ENCODE measurements at places on chromosomes 7 and 10.

GRCh38 chr7:7271094-7271874 lies 88.9 kb downstream of the C1GALT1 start:
- DNase-seq = no peak

- no peak for DNase-seq
Observed at GRCh38 chr10:130924138-130924819, 387.2 kb downstream of the TCERG1L start.

- DNase-seq = no peak
Observed at GRCh38 chr7:96084881-96085553, 236.9 kb downstream of the SLC25A13 start.

DNA sequence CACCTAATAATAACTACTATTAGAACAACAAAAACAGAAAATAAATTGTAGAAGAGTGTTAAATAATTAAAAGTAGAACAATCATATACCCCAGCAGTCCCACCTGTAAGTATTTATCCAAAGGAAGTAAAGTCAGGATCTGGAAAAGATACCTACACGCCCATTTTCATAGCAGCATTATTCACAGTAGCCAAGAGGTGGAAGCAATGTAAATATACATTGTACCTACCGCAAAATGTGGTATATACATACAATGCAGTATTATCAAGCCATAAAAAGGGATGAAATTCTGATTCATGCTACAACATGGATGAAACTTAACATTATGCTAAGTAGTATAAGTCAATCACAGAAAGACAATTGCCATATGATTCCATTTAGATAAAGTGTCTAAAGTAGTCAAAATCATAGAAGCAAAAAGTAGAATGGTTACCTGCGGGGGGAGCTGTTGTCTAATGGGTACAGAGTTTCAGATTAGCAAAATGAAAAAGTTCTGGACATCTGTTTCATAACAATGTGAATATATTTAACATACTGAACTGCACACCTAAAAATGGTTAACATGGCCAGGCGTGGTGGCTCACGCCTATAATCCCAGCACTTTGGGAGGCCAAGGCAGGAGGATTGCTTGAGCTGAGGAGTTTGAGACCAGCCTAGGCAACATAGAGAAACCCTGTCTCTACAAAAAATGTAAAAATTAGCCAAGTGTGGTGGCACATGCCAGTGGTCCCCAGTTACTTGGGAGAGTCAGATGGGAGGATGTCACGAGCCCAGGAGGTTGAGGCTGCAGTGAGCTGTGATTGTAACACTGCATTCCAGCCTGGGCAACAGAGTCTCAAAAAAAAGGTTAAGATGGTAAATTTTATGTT lies 6.0 kb upstream of the TMED4 start:
- DNase-seq = peak; percentile 53

DNA sequence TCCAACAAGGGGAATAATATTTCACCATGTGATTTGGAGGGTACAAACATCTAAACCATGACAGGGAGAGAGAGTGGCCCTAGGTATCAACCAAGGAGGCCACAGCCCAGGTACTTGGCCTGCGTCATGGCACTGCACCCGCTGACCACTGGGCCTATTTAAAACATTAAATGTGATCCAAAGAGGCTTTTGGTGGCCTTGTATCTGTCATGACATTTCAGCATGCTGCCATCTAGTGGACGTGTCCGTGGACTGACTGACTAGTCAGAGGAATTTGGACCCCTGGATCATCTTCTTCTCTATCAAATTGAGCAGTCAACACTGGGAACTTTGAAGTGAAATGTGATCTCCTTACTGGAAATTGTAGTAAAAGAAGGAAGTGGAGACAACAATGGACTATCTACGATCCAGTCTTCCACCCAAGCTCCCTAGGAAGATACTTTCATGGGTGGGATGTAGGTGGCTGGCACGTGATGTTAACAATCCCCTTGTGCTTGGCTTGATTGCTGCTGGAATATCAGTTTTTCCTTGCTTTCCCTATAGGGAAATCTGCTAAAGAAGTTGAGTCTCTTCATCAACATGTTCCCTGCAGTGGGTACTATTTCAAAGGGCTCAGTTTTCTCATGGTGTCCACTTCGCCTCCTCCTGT lies 24.6 kb upstream of the ITGA8 start:
- no peak for DNase-seq

- no peak for DNase-seq
Observed at GRCh38 chr7:17095931-17096330, 202.5 kb upstream of the AHR start.

DNA sequence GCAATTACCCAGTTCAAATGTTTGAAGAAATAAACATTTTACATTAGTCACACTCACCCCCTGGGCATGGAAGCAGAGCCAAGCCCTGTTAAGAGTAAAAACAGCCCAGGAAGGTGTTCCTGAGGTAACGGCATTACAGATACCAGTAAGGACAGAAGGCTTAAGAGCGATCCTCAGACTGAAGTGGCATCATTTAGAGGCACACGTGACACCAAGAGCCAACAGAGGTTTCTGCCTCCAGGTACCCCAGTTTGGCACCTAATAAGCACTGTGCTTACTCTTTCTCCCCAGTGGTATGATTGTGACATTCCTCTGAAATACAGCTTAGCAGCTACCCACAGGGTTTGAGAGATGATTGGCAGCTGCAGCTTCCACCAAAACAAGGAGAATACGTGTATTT lies 17.2 kb downstream of the MMS19 start:
- no peak for DNase-seq

- no peak for DNase-seq
Observed at GRCh38 chr10:122220736-122221135, 50.4 kb upstream of the BTBD16 start.

- no peak for DNase-seq
Observed at GRCh38 chr10:74330646-74331045, 179.6 kb downstream of the ADK start.

DNA sequence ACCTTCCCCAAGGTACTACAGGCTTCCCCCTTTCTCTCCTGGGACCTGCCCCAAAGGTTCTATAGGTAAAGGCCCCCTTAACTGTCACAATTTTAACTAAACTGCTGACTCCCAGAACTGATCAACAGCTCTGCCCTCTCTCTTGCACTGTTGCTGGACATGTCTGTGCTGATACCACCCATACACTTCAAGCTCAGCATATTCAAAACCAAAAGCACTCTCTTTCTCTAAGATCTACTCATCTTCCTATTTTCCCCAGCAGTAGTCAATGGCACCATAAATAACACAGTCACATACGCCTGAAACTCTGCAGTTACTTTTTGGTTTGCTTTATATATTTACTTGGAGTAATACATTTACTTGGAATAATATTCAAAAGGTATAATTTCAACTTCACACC lies 12.3 kb downstream of the OSBPL3 start:
- DNase-seq = no peak

GRCh38 chr10:9296190-9296589 lies 1241.7 kb downstream of the GATA3 start:
- DNase-seq = no peak

DNA sequence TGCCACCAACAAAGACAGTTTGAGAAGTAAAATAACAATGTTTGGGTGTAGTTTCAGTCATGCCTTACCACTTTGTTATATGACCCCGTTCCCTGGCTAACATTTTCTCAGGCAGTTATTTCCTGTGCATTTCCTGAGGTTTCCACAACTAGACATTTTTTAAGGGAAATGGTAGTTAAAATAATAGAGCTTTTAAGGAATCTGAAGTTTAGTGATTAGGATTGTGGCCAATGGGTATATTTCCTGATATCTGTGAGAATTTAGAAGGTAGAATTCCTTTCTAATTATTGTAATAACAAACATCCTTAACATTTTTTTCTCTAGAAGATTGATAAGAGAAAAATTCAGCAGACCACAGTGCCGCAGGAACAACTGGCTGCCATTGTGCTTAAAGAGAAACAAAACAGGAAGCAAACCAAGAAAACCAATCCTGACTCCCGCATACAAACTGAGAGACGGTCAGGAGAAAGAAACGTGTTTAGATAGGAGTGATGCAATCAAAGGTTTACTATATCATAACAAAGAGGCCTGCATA lies 193.6 kb downstream of the MBL2 start:
- DNase-seq = no peak

GRCh38 chr10:94485094-94485493 lies 60.5 kb upstream of the HELLS start:
- DNase-seq = no peak

- no peak for DNase-seq
Observed at GRCh38 chr7:68422281-68422680, 1176.0 kb upstream of the AUTS2 start.

GRCh38 chr7:39615350-39615975 lies 7.9 kb upstream of the RALA start:
- no peak for DNase-seq

- DNase-seq = no peak
Observed at GRCh38 chr7:1357601-1358271, 101.5 kb downstream of the MICALL2 start.

- DNase-seq = no peak
Observed at GRCh38 chr7:134831862-134832261, 52.4 kb downstream of the CALD1 start.

DNA sequence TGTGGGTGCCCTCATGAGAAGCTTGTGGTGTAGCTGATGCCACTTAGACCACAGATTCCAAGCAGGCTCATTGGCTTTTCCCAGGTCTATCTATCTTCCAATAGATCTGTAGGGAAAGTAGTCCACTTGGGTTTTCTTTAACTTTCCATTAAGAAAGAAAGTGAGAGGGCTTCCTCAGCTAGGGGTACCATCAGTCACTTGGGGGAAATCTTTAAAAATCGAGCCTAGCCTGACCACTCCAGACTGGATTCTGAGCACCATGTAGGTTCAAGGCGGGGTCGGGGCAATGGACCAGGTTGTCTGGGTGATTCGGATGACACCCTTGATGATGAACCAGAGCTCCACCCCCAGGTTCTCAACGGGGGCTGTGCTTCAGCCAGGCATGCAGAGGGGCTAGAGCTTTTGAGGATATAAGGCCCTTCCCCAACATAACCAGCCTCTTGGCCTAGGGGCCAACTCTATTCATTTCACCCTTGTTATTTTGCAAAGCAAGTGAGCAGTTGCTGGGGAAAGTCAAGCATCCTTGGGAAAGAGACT lies 27.0 kb downstream of the ITPRIP start:
- no peak for DNase-seq

- no peak for DNase-seq
Observed at GRCh38 chr10:34526758-34527730, 288.1 kb downstream of the PARD3 start.

DNA sequence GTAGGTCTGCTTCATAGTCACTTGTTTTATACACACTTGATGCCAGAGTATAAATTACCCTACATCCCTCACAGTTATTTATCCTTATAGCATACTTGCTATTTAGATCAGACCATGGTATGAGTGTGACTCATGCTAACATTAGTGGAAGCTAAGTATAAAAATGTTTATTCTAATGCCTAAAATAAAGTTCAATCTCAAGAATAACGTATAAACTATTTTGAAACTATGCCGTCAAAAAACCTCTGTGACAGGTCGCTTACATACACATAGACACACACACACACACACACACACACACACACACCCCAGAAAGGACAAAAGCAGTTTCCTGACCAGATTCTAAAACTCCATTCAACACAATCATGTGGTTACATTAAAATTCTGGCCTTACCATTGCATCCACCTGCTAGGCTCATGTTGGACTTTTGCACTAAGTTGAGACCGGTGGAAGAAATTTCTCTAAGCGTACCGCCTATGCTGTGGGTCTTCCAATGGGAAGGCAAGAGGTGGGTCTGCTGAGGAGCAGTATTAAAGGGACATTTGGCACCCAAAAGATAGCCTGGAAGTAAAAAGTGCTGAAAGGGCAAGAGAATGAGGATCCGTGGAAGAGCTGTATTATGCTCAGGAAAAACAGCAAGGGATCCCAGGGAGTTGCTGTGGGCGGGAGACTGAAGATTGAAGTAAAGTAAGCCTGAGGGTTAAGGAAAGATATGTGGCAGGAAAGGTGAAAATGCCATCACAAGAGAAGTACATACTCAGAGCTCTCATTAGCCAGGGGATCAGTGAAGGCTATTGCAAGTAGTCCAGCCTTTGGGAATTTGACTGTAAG lies 5.0 kb downstream of the FOXP2 start:
- DNase-seq = no peak

DNA sequence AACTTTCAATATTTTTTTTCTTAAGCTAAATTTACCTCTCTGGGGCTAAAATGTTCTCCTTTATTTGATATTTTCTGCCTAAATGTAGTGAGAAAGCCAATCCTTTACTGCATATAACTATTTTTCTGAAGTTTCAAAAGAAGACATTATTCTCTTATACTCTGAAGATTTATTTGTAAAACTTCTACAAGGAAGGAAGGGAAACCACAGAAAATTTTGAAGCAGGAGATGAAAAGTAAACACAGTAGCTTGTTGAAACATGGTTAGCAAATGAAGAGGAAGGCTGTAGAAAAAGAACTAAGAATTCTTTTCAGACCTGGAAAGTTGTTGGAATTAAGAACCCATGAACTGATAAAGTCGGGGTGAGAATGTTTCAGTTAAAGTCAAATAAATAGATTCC lies 330.3 kb downstream of the HGF start:
- DNase-seq = no peak

GRCh38 chr10:114869520-114869892 lies 47.9 kb downstream of the FHIP2A start:
- no peak for DNase-seq

DNA sequence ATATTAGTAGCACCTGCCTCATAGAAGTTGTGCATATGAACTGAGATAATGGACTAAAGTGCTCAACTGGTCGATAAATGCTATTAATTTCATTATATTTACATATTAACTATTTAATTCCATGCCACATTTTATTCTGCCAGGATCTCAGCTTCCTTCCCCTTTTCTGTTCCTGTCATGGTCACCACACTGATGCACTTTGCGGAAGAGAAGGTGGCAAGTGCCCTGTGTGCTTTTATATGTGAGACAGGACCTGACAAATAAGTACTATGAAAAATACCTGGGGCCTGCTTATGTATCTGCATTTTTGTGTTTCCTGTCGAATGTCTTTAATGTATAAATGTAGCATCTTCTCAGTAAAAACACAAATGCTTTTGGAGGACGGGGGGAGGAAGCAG lies 12.2 kb downstream of the ATP6V0E2 start:
- no peak for DNase-seq

- no peak for DNase-seq
Observed at GRCh38 chr7:37089972-37090371, 358.7 kb downstream of the ELMO1 start.

- no peak for DNase-seq
Observed at GRCh38 chr7:29467193-29467926, 96.3 kb upstream of the PRR15 start.

DNA sequence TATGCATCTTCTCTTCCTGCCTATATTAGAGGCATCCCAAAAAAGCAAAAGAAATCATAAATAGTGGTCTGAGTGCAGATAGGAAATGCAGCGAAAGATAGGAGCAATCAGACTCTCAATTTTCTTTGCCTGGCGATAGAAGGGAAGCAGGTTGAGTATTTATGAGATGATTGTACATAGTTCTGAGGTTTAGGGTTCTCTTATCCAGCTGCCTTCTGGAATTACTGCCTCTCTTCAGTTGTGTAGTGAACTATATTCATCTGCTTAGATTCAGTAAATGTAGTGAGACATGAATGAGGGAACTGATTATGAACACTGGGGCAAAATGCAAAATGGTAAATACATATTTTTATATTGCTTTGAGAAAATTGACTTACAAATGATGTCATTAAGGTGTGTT lies 93.0 kb upstream of the CYP26C1 start:
- DNase-seq = no peak

GRCh38 chr10:88415533-88416130 lies 167.5 kb downstream of the RNLS start:
- DNase-seq = no peak

- no peak for DNase-seq
Observed at GRCh38 chr10:120262857-120263547, 194.0 kb upstream of the PLPP4 start.

- no peak for DNase-seq
Observed at GRCh38 chr7:118836933-118837332, 612.4 kb downstream of the ANKRD7 start.

All from central memory CD4-positive, alpha-beta T cell (primary cell).